NCI-H69 (cell line): ENCODE measurements at places on chromosomes 3 and 15.

DNA sequence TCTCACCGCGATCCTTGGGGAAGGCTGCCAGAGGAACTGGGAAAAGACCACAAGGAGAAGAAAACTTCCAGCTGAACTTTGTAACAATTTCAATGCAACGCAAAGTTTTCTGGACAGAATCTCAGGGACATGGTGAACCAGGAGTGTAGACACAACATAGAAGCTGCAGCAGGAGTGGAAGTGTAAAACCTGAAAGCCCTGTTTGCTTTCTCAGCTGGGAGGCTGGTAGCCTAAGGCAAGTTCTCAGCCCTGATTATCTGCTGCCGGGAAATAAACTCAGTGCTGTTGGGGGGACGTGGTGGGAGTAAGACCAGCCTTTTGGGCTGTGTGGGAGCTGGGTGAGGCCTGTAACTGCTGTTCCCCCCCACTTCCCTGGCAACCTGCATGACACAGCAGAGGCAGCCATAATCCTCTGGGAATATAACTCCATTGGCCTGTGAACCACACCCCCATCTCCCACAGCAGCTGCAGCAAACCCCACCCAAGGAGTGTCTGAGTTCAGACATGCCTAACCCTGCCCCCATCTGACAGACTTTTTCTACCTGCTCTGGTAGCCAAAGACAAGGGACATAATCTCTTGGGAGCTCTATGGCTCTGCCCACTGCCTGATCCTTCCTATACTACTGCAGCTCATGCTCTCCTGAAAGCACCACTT, 106.7 kb downstream of the ZNF621 start:
- peak; percentile 49 for DNase-seq

- no peak for DNase-seq
These were observed 12.5 kb downstream of the TEX264 start for GRCh38 chr3:51683566-51683965.

- DNase-seq: no peak
These were observed 6.8 kb upstream of the TRH start for GRCh38 chr3:129967761-129968160.

DNA sequence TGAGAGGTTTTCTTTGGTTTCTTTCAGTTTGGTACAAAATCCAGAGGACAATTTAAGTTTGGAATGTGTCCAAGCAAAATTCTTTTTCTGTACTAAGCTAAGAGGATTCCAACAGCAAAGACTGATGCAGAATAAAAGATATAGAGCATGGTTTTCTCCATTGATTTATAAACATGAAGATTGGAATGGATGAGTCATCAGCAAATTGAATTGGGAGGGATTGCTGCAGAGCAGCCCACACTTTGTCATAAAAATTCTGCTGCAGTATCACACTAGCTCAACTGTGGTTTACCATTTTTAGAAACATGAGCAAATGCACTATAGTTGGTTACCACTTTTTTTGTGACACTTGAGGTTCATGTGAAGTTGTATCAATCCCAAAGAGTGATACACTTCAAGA, 16.1 kb upstream of the LARP6 start:
- DNase-seq: no peak

DNA sequence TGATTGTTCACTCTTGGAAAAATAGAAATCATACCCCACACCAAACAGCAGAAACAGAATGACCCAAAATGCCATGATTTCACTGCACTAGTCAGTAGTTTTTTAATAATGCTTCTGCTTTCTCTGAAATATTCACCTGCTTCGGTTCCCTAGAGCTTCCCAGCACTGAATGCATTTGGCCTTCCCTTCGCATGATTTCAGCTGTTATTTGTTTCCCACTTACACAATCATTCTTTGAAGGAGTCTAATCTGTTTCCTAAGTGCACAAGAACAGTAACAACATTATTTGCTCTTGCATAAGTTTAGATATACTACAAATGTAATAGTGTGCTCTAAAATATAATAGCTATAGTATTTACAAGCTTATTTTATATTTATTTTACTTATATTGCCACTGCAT, 178.7 kb downstream of the STAC start:
- no peak for DNase-seq
